Cardiac septum (tissue), 1 donor: ENCODE measurements at places on chromosomes 11 and 22. TPM values are rescaled to one million over a fixed set of nuclear protein-coding genes. Genes with fewer than 3 reads are reported as not detected.

XKR3 gene
- not detected for total RNA-seq

PKDREJ gene
- total RNA-seq: 0.11 TPM

PYGM gene
- total RNA-seq: 42.5 TPM

RAB3IL1 gene
- total RNA-seq: 9.4 TPM

CCDC188 gene
- 0.67 TPM for total RNA-seq

THY1 gene
- total RNA-seq: 6.8 TPM

NAV2 gene
- total RNA-seq: 50.8 TPM

CWF19L2 gene
- 7.5 TPM for total RNA-seq

KCTD21 gene
- 8.5 TPM for total RNA-seq

CALCA gene
- total RNA-seq: 0.51 TPM

BARX2 gene
- total RNA-seq: not detected

NXPE4 gene
- not detected for total RNA-seq

RNF169 gene
- total RNA-seq: 11.1 TPM

CLDN5 gene
- total RNA-seq: 9.3 TPM

TOLLIP gene
- 46.9 TPM for total RNA-seq

BLID gene
- 0.57 TPM for total RNA-seq

TEAD1 gene
- 103 TPM for total RNA-seq

WT1 gene
- 2.3 TPM for total RNA-seq

PNPLA5 gene
- total RNA-seq: not detected

LARGE2 gene
- not detected for total RNA-seq

DMC1 gene
- total RNA-seq: 1.9 TPM

DTX4 gene
- total RNA-seq: 1.5 TPM

MRGPRX4 gene
- total RNA-seq: not detected

IL17REL gene
- not detected for total RNA-seq

CASP5 gene
- total RNA-seq: not detected

MRGPRX3 gene
- not detected for total RNA-seq
